ENCODE measurements at places on chromosomes 5 and 9.
A peak's percentile ranks its signal among the peaks of the same experiment; 100 is the strongest.

DNA sequence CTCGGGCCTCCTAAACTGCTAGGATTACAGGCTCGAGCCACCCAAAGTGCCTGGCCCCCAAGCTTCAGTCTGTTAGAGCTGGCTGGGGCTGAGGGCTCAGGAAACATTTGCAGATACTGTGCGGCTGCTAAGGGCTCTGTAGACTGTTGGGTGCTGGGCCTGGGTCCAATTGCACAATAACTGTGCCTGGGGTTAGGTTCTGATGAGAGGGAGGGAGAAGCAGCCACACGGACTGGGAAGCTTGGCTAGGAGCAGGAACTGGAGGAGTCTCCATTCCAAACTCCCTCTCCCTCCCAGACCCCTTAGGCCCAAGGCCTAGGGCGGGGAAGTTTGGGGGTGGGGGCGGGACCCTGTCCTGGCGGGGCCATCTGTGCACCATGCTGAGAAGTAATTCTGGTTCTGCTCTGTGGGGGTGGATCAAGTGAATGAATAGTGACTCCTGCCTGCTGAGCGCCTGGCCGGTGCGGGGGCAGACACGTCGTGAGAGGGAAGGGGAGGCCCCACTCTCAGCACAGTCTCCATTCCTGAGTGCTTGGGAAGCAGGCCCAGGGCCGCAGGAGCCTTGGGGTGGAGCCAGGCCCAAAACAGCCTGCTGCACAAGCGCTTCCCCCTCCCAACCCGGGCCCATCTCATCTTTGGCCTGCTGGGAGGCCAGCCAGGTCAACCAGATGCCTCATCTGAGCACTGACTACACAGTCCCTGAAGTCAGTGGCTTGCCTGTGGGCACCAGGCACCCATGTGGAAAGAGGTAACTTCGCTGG lies 1.5 kb downstream of the ASS1 start:
- no peak for DNase-seq

DNA sequence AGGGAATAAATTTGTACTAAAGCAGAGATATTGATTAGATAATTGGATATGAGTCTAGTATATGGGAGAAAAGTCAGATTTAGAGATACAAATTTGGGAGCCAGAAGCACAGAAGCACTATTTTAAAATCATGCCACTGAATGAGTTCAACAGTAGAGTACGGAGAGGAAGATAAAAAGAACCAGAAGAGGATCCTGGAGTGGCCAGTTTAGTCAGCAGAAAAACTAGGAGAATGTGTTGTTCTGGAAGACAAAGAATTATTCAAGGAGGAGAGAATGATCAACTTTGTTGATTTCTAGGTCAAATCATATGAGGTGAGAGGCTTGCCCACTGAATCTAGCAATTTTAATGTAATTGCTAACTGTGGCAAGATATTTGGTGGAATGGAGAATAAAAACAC lies 67.0 kb downstream of the NIPBL start:
- no peak for DNase-seq

GRCh38 chr5:109690975-109691574 lies 1.3 kb downstream of the MAN2A1 start:
- peak; percentile 5 for DNase-seq

DNA sequence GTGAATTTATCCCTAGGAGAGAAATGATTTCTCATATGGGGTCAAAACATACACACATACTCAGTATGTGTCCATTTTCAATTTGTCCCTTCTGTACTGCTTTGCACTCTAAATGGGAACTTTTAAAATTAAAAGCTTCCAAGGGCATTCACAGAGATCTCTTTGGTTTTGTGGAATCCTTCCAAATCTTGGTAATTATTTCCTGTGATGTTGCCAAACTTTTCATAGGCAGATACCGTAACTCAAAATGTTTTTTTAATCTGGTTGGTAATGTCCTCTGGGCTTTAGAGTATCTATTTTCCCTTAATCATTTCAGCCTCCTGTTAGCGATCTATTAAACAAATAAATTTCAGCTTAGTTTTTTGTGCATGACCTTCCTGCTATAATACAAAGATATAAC lies 282.4 kb downstream of the ARHGEF28 start:
- no peak for DNase-seq

- DNase-seq = no peak
Observed at GRCh38 chr9:136597141-136597885, 51.5 kb upstream of the NOTCH1 start.

GRCh38 chr5:116448450-116448849 lies 126.2 kb downstream of the SEMA6A start:
- no peak for DNase-seq

GRCh38 chr9:136407911-136408310 lies 2.5 kb downstream of the ENTR1 start:
- no peak for DNase-seq

DNA sequence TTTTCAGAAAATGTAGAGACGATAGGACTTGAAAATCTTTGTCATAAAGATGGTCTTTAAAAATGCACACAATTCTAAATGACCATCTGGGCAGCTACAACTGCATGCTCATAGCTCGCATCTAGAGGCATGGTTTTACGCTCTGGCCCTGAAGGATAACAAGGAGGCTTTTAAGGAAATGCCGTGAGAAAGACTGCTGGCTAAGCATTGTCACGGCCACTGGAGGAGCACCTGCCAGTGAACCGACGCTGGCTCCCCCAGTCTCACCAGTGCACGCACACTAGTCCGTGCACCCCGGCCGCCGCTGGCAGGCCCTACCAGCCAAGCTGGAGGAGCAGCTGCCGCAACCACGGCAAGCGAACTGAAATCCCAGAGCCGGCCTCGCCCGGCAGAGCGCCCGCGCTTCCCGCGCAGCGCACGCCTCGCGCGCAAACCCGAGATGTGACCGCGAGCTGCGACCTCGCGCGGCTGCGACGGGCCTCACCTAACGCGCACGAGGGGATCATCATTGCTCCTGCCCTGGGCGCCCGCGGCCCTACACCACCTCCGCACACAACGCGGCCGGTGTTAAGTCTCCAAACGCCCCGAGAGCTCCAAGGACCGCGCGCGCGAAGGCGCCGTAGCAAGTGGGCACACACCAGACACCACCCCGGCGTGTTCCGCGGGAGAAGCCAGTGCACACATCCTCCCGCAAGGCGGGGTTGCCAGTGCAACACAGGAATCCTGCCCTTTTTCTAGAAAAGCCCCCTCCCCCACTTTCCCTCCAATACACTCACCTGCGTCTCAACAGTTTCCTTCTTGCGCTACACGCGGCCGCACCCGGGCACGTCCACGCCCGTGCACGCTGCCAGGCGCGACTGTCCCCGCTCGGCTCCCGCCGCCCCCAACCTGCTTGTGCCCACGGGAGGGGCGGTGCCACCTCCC lies 5.3 kb downstream of the ELAVL2 start:
- no peak for DNase-seq

DNA sequence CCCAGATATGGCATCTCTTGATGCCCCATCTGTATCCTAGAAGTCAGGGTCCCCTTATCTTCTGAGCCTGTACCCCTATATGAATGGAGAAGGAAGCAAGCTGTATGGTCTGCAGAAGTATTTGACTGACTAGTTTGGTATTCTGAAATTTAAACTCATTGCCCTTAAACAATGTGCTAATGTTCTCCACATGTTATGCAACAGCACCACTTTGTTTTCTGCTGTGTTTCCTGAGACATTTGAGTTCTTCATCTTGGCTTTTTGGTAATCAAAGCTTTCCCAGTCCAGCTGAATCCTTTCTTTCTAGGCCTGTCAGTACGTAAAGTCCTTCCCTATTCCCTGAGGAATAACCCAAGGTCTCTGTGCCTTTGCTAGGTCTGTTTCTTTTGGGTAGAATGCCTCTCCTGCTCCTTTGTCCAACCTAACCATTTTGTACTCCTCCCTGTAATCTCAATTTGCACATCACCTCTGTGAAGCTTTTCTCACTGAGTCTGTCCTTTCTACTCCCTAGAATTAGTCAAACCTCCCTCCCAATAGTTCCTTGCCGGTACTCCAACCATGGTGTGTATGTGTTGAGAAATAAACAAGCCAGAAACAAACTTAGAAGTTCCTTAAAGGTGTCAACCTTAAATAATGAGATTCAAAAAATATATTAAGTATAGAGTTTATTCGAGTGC lies 72.1 kb upstream of the HSPB3 start:
- no peak for DNase-seq

DNA sequence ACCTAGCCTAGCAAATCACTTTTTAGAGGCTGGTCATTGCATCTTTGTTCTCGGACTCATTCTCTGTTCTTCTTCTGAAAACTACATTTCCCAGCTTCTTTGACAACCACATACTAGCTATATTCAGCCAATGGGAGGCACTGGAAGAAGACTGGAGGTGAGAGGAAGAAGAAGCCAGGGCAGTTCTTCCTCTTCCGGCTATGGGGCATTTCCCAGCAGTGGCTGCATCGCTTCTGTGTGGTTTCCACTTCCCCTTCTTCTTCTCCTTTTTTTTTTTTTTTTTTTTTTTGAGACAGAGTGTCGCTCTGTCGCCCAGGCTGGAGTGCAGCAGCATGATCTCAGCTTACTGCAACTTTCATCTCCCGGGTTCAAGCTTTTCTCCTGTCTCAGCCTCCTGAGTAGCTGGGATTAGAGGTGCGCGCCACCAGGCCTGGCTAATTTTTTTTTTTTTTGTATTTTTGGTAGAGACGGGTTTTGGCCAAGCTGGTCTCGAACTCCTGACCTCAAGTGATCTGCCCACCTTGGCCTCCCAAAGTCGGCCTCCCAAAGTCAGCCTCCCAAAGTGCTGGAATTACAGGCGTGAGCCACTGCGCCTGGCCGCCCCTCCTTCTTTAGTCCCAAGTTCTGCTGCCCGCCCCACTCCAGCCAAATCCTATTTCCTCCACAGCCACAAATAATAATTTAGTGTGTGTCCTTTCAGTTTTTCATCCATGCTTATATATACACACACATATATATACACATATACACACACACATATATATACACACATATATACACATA lies 6.9 kb upstream of the UBAP1 start:
- no peak for DNase-seq

- DNase-seq = no peak
Observed at GRCh38 chr5:177588413-177588909, 3.5 kb upstream of the TMED9 start.

- DNase-seq = no peak
Observed at GRCh38 chr5:144335561-144335960, 164.9 kb downstream of the KCTD16 start.

- DNase-seq = no peak
Observed at GRCh38 chr5:99349787-99350186, 421.0 kb upstream of the CHD1 start.

DNA sequence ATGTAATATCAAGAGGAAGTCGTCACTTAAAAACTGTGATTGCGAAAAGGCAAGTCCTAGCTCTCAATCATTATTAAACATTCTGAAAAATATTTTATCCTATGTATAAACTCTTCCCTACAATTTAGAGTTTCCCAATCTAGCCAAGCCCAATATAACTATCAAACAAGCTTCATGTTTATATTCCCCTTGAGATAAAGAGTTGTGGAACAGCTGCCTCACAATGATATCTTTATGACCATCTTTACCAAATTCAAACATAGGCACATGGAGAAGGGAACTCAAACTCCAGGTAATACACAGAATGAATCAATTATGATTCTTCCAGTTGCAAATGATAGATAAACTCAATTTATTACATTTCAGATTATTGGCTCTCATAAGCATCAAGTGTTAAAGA lies 1468.7 kb downstream of the EFNA5 start:
- DNase-seq = no peak

- DNase-seq = no peak
Observed at GRCh38 chr9:72363236-72363635, 1.8 kb downstream of the ZFAND5 start.

DNA sequence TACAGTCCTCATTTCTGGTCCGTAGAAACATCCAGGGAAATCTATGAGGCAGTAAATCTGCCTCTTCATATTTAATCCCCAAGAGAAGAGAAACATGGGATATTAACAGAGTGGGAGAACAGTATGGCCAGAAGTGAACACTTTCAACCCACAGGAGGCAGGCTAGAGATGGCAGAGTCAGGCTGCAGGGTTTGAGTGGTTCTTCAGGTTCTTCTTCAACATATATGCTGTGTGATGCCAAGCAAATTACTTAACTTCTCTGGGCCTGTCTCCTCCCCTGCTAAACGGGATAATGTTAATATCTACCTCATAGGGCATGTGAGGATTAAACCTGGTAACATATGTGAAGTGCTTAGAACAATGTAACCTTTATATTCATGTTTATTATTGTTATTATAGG lies 321.8 kb downstream of the PSAT1 start:
- DNase-seq = no peak

DNA sequence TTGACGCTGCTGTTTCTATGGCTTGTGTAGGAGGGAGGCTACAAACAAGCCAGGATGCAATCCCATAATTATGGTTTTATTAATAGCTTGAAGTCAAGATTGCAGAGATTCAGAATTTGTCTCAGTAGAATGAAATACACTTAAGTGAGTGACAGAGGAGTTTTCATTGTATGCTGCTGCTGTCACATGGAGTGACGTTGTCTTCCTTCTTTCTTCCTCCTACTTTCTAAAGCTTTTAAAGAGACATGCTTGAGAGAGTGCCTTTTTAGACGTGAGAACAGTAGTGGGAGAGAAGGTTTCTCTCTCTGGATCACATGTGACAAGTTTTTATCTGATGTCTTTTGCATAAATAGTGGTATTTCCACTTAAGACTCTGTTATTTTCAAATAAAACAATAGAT lies 48.9 kb downstream of the MACIR start:
- no peak for DNase-seq

GRCh38 chr9:127805620-127806019 lies 2.9 kb downstream of the FPGS start:
- no peak for DNase-seq

GRCh38 chr5:39175273-39175955 lies 43.9 kb downstream of the FYB1 start:
- DNase-seq = no peak

DNA sequence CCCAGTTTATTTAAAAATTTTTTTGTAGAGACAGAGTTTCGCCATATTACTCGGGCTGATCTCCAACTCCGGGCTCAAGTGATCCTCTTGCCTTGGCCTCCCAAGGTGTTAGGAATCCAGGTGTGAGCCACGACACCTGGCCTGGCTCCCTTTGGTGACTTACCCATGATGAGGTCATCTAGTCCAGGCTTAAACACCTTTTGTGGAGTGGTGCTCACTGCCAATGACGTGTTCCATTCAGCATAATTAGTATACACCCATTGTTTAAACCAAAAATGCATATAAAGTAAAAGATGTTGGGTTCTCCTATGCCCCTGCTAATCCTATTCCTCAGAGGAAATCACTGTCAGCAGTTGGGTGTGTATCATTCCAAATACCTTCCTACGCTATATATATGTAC lies 91.0 kb downstream of the HSPA4 start:
- no peak for DNase-seq

GRCh38 chr9:100355561-100355960 lies 2.8 kb upstream of the TEX10 start:
- no peak for DNase-seq

Measured in stimulated activated CD8-positive, alpha-beta memory T cell treated with anti-CD3 and anti-CD28 coated beads, Interleukin-2, amount 100 ng/mL, for 1 hour (primary cell).